CD4-positive, alpha-beta T cell (primary cell): ENCODE measurements at places on chromosomes 5 and 9.

GRCh38 chr9:137199411-137200121, 975 bp downstream of the TPRN start:
- DNase-seq = no peak

- DNase-seq = no peak
Observed at GRCh38 chr5:77400645-77401044, 91.5 kb downstream of the WDR41 start.

DNA sequence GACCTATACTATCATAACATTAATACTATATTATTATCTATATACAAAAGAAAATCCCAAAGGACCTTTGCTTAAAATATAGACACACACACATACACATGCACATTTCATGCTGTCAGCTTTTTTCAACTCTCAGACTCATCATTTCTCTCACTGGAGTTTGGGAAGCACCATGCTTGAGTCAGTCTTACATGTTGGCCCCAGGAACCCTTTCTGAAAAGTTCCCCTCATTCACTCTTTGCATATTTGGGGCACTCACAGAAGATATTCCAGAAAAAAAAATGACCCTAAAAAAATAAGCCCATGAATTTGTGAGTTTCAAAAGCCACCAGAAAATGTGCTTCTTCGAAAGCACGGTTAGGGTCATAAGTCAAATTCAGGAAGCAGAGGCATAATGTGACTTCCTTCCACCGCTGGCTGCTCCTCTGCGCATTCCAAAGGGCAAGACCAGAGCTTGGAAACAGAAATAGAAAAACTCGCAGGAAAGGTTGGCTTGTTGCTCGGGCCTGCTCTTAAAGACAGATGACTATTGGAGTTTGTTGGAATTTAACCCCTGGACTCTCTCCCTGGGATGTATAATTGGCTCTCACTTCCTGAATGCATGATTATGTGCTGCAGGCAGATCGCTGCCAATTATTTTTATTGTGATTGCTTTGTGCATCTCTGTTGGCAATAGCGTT, 129.7 kb upstream of the IQGAP2 start:
- no peak for DNase-seq

DNA sequence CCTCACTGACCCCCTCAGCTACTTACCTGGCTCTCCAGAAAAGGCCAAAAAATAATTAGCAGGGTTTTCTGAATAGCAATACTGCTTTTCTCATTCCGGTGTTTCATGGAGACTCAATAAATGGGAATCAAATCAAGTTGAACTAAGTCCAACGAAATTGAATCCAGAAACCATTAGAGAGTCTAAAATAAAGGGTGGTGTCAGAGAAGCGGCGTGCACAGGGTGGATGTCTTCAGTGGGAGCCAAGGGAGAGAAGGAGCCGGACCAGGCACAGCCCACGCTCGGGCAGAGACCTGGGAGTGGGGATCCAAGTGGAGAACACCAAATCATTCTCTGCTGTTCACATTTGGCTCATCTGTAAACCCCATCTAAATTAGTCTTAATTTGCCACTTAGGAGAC, 40.2 kb upstream of the WWC1 start:
- DNase-seq = no peak

- DNase-seq = no peak
Observed at GRCh38 chr5:14829396-14829795, 42.2 kb downstream of the ANKH start.

GRCh38 chr9:124688238-124688904, 82.7 kb downstream of the NR6A1 start:
- DNase-seq = no peak

DNA sequence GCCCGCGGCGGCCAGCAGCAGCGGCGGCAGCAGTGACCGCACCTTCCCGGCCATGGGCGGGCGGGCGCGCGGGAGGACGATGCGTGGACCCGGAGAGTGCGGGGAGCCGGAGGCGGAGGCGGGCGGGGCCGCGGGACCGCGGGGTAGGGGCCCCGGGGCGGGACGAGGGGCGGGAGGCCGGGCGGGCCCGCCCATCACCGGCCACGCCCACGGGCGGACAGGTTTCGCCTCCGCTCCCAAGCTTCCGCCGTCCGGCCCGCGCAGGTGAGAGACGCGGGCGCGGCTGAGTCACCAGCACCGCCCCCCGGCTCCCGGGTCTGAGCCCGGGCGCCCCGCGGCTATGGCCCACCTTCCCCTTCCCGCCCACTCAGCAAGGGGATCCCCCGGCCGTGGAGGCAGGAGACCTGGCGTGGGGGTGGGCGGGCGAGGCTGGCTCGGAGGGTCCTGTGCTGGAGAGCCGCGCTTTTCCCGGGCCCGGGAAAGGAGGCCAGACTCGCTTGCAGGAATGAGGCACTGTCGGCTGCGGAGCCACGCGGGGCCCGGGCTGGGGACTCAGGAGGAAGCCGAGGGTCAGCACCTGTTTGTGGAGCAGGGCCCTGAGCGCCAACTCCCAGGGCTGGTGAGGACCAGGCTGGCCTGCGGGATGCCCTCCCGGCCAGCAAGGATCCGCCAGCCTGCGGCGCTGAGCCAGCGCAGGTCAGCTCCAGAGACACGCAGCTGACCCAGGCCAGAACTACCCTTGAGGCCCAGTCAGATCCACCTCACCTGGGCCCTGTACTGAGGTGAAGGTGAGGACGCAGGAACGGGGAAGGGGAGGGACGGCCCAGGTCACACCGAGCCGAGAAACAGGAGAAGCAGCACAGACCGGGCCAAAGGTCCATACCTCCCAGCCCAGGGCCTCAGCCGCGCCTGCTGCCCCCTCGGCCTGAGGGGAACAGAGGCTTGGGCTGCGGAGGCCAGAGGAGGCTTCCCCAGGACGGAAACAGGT, at the start of gene ENTPD2:
Gene ENTPD2, minus strand, starts transcription at position 118 of the 988 bp plus-strand sequence. Its CDS starts 64 bp downstream, at position 54.
- peak; percentile 69 for DNase-seq

DNA sequence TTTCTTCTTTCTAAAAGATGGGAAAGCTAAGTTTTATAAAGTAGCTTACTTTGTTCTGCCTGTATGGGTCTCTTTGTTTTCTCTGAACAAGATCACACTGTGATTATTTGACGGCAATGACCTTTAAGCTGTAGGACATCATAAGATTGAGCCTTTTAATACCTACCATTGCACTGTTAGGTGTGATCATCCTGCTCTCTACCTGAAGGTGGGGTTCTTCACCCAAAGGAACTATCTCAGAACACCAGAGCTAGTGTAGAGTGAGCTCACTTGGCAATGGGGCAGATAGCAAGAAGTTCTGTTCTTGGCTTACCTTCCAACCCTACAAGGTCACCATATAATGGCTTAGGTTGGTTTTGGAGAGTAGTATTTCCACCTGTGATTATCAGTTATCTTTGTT, 200.2 kb downstream of the SPATA31D1 start:
- DNase-seq = no peak
